Fibroblast of skin of abdomen (primary cell): ENCODE measurements at places on chromosomes 12 and 14.

- DNase-seq, result no peak
These were observed 93.0 kb upstream of the MGAT4C start for GRCh38 chr12:86349196-86349595.

GRCh38 chr14:61690039-61690438 is 5.3 kb upstream of the HIF1A start:
- no peak for DNase-seq

DNA sequence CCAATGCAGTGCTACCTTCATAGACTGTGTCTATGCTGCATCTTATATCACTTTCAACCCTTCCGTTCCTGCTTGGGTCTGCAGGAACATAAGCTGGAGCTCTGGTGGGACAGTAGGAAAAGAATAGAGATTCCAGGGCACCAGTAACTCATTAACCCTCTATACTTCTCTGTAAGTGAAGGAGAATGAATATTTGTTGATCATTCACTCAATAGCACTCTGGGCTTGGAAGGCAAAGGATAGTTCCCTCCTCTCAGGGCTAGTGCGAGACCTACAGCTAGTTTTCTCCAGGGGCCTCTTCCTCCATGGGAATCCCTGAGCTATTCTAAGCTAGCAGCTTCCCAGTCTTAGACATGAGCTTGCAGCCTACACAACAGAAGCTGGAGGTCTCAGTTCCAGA is 84.7 kb downstream of the BMP4 start:
- DNase-seq, result no peak

DNA sequence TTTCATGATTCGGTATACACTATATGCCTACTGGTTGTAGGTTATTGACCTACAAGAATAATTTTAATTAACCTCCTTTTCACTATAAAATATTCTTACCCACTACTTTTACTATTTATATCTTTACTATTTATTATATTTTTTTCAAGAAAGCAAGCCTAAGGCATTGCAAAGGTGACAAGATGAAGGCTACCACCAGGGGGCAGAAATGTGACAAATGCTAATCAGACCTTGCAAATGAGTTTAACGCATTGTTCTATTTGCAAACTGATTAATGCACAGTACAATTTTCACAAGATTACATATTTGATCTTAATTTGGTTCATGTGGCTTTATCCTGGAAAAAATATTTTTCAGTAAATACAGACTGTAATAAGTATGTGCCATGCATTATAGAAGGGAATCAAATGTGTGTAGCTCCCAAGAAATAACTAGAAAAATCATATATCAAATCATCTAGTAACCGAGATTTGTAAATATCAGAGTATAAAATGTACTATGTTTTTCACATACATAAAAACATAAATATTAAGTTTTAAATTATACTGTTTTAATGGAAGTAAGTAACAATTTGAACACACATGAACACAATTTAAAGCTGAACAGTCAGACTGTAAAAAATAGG is 107.0 kb downstream of the ADAMTS20 start:
- peak; percentile 49 for DNase-seq
